Gastroesophageal sphincter (tissue), 4 donors: ENCODE measurements at places on chromosomes 16 and 17.

DNA sequence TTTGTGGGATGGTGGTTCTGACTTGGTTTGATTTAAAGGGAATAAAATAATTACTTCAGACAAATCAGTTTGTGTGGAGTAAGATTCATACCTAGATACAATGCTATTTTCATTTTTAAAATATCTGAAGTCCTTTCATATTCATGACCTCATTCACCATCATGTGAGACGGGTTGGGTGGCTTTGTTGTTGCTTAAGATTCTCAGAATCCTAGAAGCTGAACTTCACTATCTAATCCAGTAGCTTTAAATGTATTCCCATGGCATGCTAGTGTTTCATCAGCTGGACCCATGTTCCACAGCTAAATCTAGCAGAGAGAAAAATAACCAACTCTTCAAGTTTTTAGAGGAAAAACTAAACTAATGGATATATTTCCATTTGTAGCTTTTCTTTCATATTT lies 2.7 kb upstream of the AMFR start:
- no peak for ATAC-seq

GRCh38 chr17:76027159-76027839 lies at the start of gene EVPL:
TSS of gene EVPL (minus strand) at chr17:76027306. CDS start at chr17:76027198, 108 bp downstream.
- no peak for ATAC-seq

- no peak for ATAC-seq
These were observed 139.6 kb upstream of the FAM20A start for GRCh38 chr17:68740555-68741447.

DNA sequence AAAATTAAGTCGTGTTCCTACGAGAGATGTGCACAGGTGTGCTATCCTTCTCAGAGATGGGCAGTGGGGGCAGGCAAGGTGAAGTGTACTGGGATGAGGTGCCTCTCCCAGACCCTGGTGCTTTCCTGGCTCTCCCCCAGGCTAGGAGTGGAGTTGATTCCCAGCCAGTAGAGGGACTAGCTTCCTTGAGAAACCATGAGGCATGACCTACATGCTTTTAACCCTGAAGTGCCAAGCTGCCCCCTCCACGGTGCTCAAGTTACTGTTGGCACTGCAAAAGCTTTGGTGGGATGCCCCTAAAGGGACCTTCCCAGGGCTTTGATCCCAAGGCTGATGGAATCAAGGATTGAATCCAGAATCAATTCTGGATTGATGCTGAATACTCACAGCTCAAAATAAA lies 47.0 kb upstream of the SREBF1 start:
- ATAC-seq, result no peak

DNA sequence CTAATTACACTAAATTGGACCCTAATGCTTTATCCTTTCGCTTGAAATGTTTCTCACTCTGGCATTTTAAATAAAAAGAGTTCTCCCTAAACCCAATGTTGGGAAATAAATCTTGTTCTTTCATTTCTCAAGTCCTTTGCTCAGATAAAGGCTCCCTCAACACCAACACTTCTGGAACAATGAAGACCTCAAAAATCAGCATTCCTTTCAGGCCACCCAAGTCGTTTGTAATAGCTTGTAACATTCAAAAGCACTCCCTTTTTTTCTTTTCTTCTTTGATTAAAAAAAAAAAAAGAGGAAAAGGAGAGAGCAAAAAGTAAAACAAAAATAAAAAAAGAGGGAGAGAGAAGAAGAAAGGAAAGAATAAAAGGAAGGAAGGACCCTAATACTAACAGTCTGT lies 23.3 kb upstream of the FOXJ1 start:
- no peak for ATAC-seq
